ENCODE measurements at places on chromosomes 1 and 21. TPM values are rescaled to one million over a fixed set of nuclear protein-coding genes. Genes with fewer than 3 reads are reported as not detected.

Gene C21orf91
- 1.7 TPM for total RNA-seq

Gene CLIC4
- 59.7 TPM for total RNA-seq

Gene SPATA1
- not detected for total RNA-seq

Gene KCNN3
- total RNA-seq, result 0.05 TPM

Gene ZNF648
- not detected for total RNA-seq

Gene TARBP1
- 10.7 TPM for total RNA-seq

Gene GART
- 64.2 TPM for total RNA-seq

Gene IGSF9
- 0.15 TPM for total RNA-seq

Gene FCRL1
- total RNA-seq, result not detected

Gene CFAP74
- 0.06 TPM for total RNA-seq

Gene PLA2G2D
- total RNA-seq, result not detected

Data from A549 treated with AZD2906 at 1 μM for 4 hours (cell line).